ENCODE measurements at places on chromosomes 2 and 18.

DNA sequence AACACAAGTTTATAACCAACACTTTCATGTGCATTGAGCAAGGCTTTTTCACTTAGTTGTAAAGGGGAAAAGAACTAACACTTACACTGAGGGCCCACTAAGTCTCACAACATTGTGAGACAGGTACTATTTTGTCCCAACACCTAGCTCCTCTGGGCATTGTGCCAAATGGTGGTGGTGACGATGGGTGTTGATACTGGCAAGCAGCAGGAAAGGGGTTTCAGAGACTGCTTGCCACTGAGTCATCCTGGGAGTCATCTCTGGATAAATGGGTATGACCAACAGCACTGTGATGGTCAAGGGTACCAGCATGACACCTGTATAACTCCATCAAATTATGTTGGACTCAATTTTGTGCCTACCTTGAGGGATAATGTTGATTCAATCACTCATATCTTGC lies 138.8 kb upstream of the ITGA6 start:
- DNase-seq: no peak

DNA sequence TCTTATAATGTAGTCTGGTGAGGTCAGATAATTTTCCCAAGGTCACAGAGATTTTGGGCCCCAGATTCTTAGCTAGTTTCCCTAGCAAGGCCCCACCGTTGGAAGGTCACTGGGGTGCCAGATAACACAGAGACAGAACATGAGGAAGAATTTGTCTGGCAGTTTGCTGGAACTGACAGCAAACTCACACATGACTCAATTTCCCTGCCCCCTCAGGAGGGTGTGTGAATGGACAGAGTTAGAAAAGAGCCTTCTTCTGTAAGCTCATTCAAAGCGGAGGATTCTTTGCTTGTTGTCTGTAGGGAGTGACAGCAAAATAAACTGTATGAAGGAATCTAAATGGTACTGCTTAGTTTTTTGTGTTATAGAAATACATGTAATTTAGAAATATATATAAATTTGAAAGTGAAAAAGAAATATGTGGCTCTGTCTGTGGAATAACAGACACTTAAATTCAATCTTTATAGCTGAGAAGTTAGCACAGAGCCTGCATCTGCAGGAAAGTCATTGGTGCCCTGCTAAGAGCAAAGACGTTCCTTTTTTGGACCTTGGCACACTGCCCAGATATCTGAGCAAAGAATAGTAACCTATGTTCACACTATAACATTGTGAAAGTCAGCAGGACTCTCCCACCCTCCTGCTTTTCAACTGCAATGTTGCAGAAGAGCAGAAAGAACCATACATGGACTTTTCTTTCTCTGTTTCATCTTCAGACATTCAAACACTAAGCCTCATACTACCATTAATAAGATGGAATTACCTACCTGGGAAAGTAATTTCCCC lies 2.1 kb downstream of the MDH1 start:
- DNase-seq: no peak

DNA sequence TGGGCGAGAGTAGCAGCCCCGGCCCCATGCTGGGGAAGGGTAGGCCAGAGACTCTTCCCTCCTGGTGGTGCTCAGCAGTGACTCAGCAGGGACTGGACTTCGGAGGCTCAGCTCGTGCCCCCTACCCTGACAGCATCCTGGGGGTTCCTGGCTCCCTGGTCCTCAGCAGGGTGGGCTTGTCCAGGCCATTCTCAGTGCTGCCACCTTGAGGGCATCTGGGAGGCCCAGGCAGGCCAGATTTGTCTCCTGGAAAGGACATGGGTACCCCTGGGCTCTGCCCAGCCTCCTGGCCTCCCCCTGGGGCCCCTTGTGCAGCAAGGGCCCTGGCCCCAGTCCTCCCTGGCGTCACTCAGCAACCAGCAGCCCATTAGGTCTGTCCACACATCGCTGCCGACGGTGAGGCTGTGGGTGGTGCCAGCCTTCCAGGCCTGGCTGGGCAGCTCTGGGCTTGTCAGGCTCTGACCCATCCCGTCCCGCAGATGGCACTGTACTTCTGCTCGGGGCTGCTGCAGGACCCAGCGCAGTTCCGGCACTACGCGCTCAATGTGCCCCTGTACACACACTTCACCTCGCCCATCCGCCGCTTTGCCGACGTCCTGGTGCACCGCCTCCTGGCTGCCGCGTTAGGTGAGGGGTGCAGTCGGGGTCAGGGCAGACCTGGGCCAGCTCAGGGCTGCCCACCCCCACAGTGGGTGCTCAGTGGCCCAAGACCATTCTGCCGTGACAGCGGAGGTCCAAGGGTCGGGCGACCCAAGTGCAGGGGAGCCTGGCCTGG lies 45.0 kb upstream of the ALPP start:
- DNase-seq: no peak

- no peak for DNase-seq
Observed at GRCh38 chr2:45332094-45332493, 279.0 kb downstream of the SRBD1 start.

GRCh38 chr2:235278771-235279355 lies 215.0 kb upstream of the AGAP1 start:
- no peak for DNase-seq

- DNase-seq: no peak
Observed at GRCh38 chr18:48845174-48845573, 105.6 kb downstream of the SMAD7 start.

DNA sequence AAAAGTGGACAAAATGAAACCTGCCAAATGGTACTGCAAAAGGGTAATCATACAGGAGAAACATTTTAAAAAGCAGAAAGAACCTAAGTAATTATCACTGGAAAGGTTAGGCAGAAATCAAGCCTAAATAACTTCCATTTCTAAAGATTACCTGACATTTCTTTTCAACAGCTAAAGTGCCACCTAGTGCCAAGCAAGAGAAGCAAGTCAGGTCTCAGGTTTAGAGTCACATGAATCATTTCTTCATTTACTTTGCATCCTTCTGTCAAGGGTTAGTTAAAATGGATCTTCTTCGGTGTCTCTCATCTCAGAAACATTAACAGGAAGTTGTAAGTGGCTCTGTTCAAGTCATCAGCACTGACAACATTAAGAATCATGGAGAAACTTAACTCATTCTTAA lies 90.3 kb downstream of the AKAIN1 start:
- DNase-seq: no peak

DNA sequence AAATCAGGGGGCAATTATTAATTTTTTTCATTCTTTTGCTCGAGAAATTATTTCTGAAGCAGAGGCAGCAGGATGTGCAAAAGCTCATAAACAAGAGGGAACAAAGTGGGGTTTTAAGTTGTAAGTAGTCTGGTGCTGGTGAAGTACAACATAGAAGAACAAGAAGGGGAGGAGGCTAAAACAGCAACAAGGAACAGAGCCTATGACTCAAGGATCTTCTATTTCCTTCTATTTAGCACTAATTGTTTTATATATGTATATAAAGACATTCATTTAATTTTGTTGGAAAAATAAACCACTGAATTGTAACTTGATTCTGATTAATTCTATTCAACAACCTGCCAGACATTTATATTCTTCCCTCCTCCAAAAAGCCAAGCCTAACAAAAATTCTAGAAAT lies 35.0 kb downstream of the YES1 start:
- no peak for DNase-seq

GRCh38 chr2:100141906-100142305 lies 484 bp downstream of the AFF3 start:
- no peak for DNase-seq

- no peak for DNase-seq
Observed at GRCh38 chr2:218880102-218880858, at the start of gene WNT10A. TSS of gene WNT10A (plus strand) at chr2:218880852. CDS start at chr2:218880996, 144 bp downstream.

DNA sequence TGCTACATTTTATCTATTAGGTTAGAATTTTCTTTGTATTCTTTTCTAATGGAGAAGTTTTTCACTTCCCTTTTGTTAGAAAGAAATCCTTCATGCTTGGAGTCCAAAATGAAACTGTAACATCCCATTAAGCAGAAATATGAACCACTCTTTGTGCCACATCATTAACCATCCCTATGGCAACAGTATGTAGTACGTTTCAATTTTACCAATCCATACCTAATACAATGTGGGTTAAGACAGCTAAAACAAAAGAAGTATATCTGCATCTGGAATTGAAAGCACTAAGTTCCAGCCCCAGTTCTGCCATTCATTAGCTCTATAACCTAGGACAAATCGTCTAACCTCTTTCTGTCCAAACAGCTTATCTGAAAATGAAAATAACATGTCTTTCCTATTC lies 409.2 kb upstream of the SPHKAP start:
- DNase-seq: no peak

DNA sequence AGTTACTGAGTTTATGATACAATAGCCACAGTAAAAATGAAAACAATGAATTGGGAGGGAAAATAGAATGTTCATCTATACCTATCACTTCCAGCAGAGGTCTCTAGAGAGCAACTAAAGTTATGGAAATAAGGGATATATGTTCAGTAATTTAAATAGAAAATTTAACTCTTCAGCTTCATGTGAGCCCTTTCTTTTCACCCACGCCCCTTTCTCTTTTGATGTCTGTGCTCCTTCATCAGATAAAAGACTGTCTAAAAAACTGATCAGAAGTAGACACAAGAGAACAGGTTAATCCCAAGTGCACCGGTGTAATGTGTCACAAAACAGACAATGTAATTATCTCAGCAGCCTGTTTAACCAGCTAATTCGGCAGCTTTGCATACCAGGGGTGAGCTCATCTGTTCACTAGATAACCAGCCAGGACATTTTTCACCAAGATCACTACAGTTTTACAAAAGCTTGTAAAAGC lies 238.5 kb upstream of the ERBB4 start:
- DNase-seq: no peak

DNA sequence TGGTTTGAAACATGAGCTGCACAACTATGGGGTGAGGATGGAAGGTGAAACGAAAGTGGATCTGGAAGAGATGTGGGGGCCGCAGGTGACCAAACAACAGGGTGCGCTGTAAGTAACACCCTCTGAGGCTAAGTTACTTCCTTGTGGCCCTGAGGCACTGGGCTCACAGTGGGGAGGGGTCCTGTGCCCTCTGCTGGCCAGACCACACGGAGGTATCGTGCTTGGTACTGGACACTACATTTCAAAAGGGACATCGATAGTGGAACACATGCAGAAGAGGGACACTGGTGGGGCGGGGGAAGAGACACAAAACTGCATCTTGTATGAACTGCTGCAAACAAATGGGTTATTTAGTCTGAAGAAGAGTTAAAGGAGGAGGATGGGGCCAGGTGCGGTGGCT lies 110.6 kb downstream of the CLIP4 start:
- DNase-seq: no peak

GRCh38 chr2:70420143-70420542 lies 118.3 kb upstream of the FAM136A start:
- DNase-seq: no peak

- DNase-seq: no peak
Observed at GRCh38 chr2:133235968-133236367, 332.3 kb downstream of the NCKAP5 start.

- DNase-seq: no peak
Observed at GRCh38 chr18:25799231-25799630, 291.2 kb downstream of the SS18 start.

DNA sequence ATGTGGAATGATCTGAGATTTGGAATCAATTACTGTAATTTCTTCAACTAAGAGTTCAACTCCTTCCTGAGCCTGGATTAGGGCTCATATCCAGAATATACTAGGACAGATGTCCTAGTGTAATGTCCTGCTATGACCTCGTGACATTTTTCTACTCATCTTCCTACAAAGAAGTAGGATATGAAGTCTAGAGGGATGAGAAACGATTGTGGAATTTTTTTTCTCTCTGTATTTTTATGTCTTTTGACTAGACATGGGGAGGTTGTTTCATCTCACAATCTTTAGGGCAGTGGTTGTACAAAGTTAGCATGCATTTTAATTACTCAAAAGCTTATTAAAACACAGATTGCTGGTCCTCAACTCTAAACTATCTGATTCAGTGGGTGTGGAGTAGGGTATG lies 203.0 kb downstream of the PARD3B start:
- no peak for DNase-seq

GRCh38 chr2:133453032-133453431 lies 115.2 kb downstream of the NCKAP5 start:
- no peak for DNase-seq

DNA sequence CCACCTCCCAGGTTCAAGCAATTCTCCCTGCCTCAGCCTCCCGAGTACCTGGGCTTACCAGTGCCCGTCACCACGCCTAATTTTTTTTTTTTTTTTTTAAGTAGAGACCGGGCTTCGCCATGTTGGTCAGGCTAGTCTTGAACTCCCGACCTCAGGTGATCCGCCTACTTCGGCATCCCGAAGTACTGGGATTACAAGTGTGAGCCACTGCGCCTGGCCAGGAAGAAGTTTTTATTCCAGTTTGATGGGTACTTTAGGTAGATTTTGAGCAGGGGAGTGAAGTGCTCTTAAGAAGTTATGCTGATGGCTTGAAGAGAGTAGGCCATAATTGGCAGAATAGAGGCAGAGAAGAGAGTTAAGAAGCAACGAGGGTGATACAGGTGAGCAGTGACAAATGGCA lies 25.3 kb downstream of the FZD5 start:
- no peak for DNase-seq

DNA sequence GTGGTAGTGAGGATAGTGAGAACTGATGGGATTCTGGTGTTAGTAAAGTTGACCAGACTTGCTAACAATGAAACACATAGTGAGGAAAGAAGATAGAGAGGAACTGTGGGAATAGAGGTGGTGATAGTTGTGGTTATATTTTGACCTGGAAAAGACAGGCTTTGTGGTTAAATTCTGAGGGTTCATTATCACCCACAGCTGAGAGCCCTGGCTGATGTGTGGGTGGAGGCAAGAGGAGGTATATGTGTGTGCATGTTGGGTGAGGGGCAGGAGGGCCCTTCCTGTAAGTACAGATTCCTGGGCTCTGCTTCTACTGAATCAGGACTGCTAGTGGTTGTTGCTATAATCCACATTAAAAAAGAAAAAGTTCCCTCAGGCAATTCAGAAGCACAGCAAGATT lies 26.2 kb upstream of the TMEM163 start:
- DNase-seq: no peak

DNA sequence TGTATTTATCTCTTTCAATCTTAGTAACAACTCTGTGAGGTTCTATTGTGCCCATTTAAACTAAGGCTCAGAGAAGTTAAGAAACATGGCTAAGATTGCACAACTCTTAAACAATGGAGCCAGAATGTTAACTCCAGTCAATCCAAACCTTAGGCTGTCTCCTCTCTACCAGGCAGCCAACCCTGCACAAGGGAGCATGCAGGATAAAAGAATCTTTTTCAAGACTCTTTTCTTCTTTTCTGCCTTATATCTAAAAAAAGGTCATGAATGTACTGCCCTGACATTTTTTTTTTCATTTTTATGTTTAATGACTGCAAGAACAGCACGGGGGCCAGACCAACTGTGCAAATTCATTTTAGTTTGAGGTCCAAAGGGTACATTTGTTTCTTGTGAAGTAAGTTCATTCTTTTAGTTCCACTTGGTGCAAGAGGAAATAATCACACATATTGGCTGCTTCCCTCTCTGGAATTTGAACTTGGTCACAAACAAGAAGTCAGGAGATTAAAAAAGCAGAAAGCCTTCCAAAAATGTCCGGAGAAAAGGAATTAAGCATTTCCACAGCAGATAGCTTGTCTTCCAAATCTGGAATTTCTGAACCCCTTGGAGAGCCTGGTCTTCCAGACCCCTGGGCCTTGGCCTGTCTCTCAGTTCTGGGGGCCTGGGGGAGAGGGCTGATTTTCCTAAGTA lies 96.0 kb upstream of the RIOK3 start:
- DNase-seq: no peak

All from NCI-H2107 (cell line).